GF-D8 (cell line): ENCODE measurements at places on chromosomes 2 and 18.

DNA sequence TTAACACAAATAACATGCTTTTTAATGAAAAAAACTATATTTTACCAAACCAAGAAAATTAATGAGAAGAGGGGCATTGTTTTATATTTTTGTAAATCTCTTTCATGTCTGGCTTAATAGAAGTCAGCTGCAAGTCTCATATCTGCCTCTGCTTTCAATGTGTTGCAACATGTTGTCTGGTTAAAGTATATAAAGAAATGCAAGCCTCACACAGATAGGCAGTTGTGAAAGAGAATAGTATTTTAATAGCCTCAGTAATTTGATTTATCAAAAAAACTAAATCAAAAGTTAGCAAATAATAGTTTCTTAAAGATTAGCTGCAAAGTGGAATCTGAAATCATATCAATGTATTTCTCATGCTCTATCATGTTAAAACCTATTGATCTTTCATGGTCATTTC, 52.9 kb upstream of the NCOA1 start:
- no peak for DNase-seq

- no peak for DNase-seq
These were observed 25.3 kb downstream of the XPO1 start for GRCh38 chr2:61512768-61513398.

GRCh38 chr2:109171444-109172334, 42.7 kb downstream of the SH3RF3 start:
- DNase-seq: no peak

DNA sequence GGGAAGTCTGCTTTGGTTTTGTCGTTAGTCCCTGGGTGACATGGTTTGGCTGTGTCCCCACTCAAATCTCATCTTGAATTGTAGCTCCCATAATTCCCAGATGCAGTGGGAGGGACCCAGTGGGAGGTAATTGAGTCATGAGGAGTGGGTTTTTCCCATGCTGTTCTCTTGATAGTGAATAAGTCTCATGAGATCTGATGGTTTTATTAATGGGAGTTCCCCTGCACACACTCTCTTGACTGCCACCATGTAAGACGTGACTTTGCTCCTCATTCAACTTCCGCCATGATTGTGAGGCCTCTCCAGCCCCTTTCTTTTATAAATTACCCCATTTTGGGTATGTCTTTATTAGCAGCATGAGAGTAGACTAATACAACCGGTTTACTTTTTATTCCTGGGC, 405.8 kb upstream of the ID2 start:
- no peak for DNase-seq

GRCh38 chr2:95039363-95039762, 13.9 kb downstream of the MAL start:
- no peak for DNase-seq

GRCh38 chr2:217920879-217921603, 81.8 kb downstream of the TNS1 start:
- DNase-seq: no peak

- DNase-seq: no peak
These were observed 280.0 kb upstream of the RAB12 start for GRCh38 chr18:8329186-8329771.

- DNase-seq: no peak
These were observed 57.7 kb downstream of the PDCL3 start for GRCh38 chr2:100620481-100620880.

DNA sequence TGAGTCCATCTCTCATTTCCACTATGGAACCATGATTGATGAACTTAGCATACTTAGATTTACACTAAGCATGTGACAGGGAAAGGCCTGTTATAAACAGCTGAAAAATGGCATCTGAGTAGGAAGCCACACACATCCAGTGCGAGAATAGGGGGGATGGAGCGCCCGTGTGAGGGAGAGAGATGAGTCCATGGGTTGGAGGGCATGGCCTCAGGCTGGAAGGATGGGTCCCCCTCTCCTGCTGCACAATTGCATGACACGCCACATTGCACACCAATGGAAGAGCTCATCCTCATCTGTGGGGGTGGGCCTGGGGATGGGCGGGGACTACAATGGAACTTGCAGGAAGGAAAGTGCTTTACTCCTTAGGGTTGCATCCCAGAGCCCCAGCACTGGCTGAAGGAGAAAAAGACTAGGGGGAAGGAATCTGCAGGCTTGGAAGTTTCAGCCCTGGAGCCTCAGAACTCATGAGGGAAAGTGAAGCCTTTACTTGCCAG, 46.4 kb upstream of the CXCR4 start:
- DNase-seq: no peak

DNA sequence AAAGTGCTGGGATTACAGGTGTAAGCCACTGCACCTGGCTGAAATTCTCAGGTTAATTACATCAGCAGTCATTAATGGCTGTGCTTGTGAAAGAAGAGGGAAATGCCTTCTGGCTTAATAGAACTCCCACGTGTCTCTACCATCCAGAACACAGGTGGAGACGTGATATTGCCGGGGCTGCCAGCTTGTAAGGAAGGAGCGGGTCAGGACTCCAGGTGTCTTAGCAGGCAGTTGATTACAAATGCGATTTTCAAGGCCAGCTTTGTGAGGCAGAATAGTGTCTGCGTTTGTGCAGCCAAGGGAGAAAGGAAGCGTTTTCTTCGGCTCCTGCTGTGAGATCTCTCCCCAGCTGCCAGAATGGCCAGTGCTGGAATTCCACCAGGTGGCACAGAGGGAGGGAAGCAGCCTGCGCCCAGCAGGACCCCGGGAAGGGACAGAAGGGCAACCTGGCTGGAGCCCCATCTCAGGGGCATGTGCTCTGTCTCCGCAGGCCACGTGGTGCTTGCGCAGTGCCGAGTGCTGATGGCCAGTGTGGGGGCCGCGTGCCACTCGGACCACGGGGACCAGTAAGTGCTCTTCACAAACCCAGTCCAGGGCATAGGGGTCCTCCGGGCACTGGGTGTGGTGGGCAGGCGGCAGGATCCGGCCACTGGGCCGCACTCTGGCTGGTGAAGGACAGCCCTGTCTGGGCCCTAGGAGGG, 3.7 kb upstream of the ESPNL start:
- DNase-seq: no peak

GRCh38 chr2:136029149-136029548, 43.7 kb upstream of the DARS1 start:
- DNase-seq: no peak

DNA sequence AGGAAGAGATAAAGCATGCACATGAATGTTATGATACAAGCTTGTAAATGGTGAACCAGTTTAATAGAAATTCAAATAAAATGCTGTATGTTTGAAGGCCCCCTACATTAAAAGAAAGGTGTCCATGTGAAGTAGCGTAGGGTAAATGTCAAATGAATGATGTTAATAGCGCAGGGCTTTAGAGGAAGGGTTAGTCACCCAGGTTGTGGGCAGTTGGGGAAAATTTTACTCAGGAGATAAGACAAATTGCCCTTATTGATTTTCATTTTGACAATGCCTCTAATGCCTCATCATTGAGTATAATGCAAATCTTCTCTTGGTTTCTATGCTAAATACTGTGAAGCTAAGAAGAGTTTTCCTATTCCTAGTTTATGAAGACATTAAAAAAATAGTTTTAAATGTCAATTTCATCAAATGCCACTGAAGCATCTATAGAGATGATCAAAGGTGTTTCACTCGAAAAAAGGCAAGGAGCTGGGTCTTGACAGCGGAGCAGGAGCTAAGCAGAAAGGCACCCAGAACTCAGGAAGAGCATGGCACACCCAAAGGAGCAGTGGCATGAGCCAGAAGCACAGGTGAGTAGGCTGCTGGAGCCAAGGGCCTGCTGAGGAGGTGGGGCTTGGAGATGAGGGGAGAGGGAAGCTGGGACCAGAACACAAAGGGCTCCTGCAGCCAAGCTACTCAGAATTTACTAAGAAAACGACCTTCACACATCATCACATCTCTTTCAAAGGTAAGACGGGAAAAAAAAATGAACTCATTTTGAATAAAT, 129.3 kb upstream of the ACKR3 start:
- no peak for DNase-seq

- no peak for DNase-seq
These were observed 564 bp downstream of the DPYSL5 start for GRCh38 chr2:26848336-26849055.

GRCh38 chr2:177169810-177170514, 42.6 kb upstream of the HNRNPA3 start:
- no peak for DNase-seq

GRCh38 chr2:10894264-10894935, 17.3 kb upstream of the KCNF1 start:
- no peak for DNase-seq

GRCh38 chr2:8535821-8536685, 145.8 kb upstream of the ID2 start:
- peak; percentile 61 for DNase-seq

DNA sequence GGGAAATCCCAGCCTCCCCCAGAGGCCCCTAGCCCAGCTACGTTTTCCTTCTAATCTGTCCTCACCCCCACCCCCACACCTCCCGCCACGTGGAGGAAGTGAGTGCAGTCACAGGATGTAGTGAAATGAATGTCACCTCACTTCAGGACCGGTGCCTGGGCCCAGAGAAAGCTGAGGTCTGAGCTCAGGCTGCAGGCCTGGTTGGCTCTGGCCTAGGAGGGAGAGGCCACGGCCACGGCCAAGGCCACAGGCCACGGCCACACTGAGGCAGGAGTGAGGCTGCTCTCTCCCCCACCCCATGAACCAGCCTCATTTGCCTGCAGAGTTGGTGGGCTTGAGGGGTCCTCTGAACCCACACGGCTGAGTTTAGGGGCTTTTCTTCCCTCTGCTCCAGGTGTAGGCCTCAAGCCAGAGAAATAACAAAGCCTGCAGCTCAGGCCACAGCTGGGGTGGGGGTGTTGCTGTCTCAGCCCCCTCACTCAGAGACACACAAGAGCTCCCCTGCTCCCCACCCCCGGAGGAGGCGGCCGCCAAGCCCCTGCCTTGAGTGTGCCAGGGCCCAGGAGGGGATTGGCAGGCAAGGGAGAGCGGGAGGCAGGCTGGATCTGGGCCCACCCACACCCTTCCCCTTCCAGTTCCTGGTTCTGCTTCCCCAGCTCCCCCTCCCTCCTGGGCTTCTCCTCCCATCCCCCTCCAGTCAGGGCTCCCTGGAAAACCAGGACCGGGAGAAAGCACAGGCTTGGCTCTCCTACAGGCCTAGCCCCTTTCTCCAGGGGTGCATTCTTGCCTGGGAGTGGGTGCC, 27.0 kb downstream of the DNMT3A start:
- DNase-seq: no peak

DNA sequence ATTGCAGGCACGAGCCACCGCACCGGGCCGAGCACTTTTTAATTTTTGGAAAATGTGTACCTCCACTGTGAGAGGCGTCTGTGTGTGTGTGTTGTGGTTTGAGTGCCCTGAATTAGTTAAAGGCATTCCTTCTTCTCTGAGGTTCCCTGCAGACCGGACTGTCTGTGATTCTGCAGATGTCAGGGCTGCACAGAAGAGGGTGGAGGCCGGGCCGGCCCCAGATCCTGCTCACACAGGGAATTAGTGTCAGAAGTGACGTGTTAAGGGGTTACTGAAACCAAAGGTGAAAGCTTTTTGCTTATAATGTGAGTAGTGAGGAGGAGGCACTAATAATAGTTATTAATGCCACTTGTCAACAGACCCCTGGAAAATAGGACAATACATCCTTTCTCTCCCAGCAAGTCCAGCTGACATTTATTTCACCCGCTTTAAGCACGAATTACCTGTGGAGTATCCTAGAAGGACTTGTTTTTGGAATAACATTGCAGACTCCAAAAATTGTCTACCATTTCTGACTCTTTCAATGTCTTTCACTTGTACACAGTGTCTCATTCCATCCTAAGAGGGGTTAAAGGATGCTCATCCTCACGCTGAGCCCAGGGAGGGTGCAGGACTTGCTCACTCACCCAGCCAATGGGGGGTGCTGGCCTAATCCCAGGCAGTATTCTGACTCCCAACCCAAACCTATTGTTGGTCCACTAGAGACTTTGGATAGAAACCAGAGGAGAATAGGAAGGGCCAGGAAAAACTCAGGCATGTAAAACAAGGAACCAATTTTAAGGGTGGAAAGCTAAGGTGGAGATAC, 16.2 kb downstream of the ARHGAP25 start:
- no peak for DNase-seq

- DNase-seq: no peak
These were observed 8.8 kb downstream of the VIL1 start for GRCh38 chr2:218427741-218428140.

DNA sequence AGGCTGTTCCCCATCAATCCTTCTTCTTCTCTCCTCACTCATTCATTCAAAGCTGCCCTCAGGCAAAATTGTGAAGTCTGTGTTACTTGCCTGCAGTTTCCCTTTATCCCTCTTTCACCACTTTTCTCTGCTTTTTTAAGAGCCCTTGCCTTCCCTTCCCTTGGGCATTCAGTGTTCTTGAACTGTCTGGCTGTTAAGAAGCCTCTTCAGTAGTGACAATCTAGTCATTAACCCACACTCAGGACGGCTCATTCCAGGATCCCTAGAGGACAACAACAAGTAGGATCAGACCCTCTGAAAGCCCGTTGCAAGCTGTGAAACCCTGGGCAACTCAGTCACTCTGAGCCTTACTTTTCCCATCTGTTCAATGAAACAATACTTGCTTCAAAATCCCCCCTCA, 615.7 kb downstream of the EPHA4 start:
- no peak for DNase-seq

GRCh38 chr18:58336605-58337004, 292.3 kb downstream of the ALPK2 start:
- DNase-seq: no peak

GRCh38 chr18:22739789-22740188, 193.3 kb upstream of the RBBP8 start:
- DNase-seq: no peak

- DNase-seq: peak; percentile 72
These were observed 3.9 kb upstream of the ID2 start for GRCh38 chr2:8677646-8678592.

- DNase-seq: no peak
These were observed 223.4 kb downstream of the CCDC102B start for GRCh38 chr18:69021211-69021805.

- no peak for DNase-seq
These were observed 352.1 kb downstream of the RND3 start for GRCh38 chr2:150135223-150135883.

DNA sequence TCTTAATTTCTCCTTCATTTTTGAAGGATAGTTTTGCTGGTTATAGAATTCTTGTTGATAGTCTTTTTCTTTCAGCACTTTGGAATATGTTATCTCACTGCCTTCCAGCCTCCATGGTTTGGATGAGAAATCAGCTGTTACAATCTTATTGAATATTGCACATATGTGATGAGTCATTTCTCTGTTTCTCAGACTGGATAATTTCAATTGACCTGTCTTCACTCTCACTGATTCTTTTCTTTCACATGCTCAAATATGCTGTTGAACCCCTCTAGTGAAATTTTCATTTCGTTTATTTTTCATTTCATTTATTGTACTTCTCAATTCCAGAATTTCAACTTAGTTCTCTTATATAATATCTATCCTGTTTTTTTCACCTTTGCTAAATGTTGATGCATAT, 22.2 kb downstream of the PDK1 start:
- DNase-seq: no peak
